ENCODE measurements at places on chromosomes 7 and 10.

DNA sequence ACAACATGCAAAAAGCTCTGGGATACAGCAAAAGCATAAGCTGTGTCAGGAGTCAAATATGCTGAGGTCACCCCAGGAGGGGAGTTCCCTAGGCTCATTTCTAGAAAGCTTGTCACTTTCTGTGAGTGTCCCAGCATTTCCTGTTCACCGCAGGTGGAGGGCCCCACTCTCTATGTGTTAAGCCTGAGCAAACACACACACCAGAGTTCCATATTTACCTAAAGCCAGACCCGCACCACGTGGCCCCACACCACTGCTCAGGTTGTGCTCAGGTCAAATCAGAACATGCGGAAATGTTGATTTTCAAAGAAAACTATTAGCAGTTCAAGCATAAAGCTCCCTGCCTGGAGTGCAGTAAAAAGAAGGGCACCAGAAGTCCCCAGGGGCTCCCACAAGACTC, 259.6 kb upstream of the PPP2R2D start:
- DNase-seq, result no peak

DNA sequence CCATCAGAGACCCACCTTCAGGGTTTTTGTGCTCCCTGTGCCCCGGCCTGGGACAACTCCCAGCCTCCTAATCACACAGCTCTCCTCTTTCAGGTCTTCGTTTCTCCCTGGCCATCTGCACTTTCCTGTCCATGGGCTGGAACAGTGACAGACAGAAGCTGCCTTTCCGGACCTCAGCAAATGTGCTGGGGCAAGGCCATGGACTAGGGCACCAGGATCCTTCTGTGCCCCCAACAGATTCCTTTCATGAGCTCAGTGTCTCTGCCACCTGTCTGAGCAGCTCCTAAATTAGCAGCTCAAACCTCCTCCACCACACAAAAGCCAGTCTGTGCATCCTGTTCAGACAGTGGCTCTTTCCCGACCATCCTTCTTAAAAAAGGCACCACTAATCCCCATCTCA, 41.9 kb upstream of the FRMD4A start:
- DNase-seq, result no peak

DNA sequence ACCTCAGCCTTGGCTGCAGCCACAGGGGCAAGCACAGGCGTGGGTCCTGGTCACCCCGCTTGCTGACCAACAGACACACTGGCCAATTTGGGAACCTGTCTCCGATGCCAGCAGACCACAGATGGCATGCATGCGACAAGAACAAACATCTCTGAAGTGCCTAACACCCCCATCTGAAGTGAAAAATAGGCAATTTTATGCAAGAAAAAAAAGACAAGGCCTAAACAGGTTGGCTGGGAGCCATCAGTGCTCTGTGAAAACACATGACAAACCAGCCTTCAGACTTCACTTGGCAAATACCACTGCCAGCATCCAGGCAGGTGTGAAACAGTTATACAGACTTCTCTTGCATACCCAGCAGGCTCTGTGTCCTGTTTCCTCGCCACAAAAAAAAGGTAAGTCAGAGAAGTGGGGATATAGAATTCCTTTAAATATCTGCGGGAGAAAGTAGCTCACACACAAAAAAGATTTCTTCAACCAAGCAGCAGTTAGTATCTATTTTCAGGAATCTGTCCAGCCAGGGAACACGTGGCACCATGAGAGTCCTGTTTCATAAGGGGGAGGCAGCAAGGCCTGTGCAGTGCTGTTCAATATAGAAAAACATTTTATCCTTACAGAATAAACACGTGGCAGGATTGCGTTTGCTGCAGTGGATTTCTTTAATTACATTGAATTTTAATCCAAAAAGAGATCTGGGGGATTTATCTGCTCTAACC, 293.4 kb upstream of the MKLN1 start:
- DNase-seq, result no peak

DNA sequence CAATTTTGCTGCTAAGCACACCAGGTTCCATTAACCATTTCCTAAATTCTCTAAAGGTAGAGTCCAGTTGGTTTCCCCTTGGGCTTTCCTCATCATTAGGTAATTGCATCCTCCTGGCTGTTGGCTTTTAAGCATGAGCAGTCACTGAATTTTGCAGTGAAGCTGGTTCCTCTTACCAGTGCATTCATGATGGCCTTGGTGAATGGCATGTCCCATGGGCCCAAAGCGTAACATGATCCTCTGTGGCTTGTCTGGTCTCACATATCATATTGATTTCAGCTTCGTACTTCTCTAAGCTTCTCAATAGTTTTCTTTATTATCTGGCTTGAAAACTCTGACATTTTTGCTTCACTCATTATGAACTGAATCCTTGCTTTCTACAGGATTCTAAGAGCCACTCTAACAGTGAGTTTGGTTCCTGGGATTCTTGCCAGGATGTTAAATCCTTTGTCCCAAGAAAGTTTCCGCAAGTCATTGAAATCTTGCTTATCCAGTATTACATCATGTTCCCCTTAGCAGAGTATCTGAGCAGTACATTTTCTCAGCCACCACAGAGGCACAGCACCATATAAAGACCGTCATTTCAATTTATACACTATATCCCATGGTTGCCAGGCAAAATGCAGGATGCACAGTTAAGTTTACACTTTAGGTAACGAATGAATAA, 134.2 kb downstream of the PTN start:
- DNase-seq, result no peak

DNA sequence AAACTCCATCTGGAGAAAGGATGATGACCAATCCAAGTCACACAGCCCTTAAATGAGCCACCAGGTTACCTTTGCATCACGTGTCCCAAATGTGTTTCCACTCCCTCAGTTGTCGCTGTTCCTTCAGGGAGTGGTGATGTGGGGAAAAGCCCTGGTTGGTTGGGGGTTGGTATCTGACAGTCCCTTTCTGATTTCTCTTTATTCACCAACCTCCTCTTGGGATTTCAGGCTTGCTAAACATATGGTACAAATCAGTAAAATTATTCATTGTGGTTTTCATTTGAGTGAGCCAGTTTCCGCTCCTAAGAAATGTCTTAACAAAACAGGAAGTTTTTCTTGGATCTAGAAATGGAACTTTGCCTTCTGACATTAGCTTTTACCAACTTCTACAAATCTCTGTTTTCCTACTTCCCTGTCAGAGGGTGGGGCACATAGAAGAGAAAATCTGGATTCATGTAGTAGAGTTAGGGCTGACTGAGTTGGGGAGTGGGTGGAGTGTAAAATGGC, 40.0 kb upstream of the KMT2E start:
- DNase-seq, result no peak

- DNase-seq, result no peak
Observed at GRCh38 chr7:39367943-39368342, 198.3 kb upstream of the YAE1 start.

DNA sequence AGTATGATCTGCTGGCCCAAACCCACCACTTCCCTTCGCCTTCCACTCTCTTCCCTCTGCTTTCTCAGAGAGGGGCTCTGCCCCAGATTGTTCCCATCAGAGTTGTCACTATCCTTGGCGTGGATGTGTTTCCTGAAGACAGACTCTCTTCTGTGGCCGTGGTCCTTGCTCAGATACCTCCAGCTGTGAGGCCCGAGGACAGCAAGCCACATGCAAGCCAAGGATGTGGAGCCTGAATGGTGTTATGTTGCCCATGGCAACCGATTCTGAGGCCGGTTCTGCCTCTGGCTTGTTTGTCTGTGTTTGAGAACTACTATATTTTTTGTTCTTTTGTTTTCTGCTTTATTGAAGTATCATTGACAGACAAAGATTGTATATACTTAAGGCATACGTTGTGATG, 247.4 kb upstream of the PODXL start:
- no peak for DNase-seq

GRCh38 chr10:44619975-44620374, 235.1 kb upstream of the CXCL12 start:
- no peak for DNase-seq

GRCh38 chr10:6985644-6986043, 405.6 kb upstream of the PRKCQ start:
- no peak for DNase-seq

Measured in activated CD8-positive, alpha-beta memory T cell treated with anti-CD3 and anti-CD28 coated beads for 1 hour (primary cell).